WTC11 (cell line): ENCODE measurements at places on chromosomes 2 and 18. TPM values are rescaled to one million over a fixed set of nuclear protein-coding genes. Genes with fewer than 3 reads are reported as not detected.
A peak's percentile ranks its signal among the peaks of the same experiment; 100 is the strongest.

LOXL3 gene
- 21.1 to 27.2 TPM (median 23.9 TPM) in 3 replicates for total RNA-seq

HOXD13 gene
- not detected in 3 replicates for total RNA-seq

NEMP2 gene
- 6.0 to 7.3 TPM (median 7.2 TPM) in 3 replicates for total RNA-seq

PROM2 gene
- 7.9 to 11.8 TPM (median 8.3 TPM) in 3 replicates for total RNA-seq

VIT gene
- 0.11 to 0.46 TPM (median 0.27 TPM) in 3 replicates for total RNA-seq

CSRNP3 gene
- 7.3 to 8.0 TPM (median 8.0 TPM) in 3 replicates for total RNA-seq

TXNDC2 gene
- total RNA-seq: 0.09 to 0.26 TPM (median 0.14 TPM) in 3 replicates

ALPG gene
- 0.94 to 1.3 TPM (median 1.2 TPM) in 3 replicates for total RNA-seq

DYTN gene
- not detected in 3 replicates for total RNA-seq

MOGAT1 gene
- total RNA-seq: 0.62 to 1.2 TPM (median 0.72 TPM) in 3 replicates

SLC4A3 gene
- 7.8 to 9.9 TPM (median 8.7 TPM) in 3 replicates for total RNA-seq

DPP10 gene
- 4.0 to 6.0 TPM (median 5.5 TPM) in 3 replicates for total RNA-seq

ZNF892 gene
- total RNA-seq: 9.4 to 10.8 TPM (median 10.3 TPM) in 3 replicates

UGT1A8 gene
- total RNA-seq: 0.11 to 0.13 TPM in 2 of 3 replicates, not detected in the other

COL3A1 gene
- 0.61 to 2.1 TPM (median 0.76 TPM) in 3 replicates for total RNA-seq

MAPK4 gene
- total RNA-seq: 3.0 to 4.2 TPM (median 3.3 TPM) in 3 replicates

- no peak for DNase-seq
Observed at GRCh38 chr2:218755567-218756404, 26.2 kb upstream of the CYP27A1 start.

DNA sequence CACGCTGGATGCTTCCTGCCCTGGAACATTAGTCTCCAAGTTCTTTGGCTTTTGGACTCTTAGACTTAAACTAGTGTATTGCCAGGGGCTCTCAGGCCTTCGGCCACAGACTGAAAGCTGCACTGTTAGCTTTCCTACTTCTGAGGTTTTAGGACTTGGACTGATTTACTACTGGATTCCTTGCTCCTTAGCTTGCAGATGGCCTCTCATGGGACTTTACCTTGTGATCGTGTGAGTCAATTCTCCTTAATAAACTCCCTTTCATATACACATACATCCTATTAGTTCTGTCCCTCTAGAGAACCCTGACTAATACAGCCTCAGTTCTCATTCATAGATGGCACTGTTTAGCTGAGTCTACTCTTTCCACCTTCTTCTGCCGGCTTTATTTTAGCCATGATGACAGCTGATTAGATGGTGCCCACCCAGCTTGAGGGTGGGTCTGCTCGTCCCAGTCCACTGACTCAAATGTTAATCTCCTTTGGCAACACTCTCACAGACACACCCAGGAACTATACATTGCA lies 389.1 kb downstream of the NYAP2 start:
- no peak for DNase-seq

DNA sequence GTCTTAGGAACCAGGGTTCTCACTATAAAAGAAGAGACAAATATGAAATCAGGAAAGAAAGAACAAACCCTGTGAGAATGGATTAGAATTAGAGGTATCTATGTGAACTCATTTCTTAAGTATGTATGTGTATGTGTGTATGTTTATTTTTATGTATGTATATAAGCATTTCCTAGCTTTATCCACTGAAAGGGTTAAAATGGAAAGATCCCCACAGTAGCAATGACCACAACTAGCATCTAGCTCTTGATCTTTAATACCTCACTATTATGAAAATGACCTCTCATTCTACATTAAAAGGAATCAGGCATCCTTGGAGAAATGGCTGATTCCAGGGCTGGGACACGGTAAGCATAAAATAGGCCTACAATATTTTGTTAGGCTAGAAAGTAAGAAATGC lies 31.6 kb downstream of the RTN4 start:
- DNase-seq: no peak

DNA sequence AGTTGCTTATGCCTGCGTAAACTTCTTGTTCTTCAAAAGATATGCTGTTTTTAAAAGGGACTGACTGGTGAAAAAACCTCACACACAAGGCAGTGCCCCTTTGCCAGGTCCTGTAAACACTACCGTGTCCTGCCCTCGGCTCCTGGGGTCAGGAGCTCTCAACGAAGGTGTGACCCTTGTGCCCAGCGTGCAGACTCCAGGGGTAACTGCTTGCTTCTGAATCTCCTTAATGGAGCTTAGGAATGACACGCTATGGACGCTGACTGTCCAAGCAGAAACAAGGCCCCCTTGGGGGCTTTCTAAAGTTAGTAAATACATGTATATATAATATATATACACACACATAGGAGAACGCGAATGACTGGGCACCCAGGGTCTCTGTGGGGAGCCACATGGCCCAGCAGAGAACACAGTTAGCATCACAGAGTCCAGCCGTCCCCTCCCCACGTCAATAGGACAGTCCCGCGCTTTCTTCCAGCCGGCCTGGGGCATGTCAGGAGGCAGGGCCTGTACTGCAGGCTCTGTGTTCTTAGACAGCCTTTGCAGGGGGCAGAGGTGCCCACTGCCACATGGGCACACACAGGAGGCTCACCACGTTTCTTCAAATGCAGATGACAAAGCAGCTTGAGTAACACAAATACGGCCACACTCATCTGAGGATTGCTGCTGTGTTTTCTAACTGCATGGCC lies 96.1 kb downstream of the HDAC4 start:
- peak; percentile 3 for DNase-seq

GRCh38 chr2:222355860-222356259 lies 57.1 kb upstream of the PAX3 start:
- DNase-seq: no peak

DNA sequence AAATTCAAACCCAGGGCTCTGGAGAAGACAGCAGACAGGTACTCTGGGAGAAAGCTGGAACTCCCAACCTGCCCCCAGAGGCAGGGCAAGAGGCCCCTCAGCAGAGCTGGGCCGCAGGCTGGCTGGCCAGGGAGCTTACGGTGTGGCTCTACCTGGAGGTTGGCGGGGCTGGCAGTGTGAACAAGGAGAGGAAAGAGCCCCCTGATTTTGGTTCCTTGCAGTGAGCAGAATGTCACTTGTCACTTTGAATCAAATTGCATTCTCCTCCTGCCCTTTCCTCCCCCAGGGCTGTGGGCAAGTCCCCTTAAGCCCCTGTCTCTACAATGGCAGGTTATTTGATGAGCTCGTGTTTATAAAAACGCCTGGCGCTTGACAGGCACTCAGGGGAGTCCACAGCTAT lies 32.6 kb downstream of the MYO7B start:
- DNase-seq: no peak

- DNase-seq: no peak
Observed at GRCh38 chr2:217154923-217155322, 295.1 kb upstream of the TNP1 start.

DNA sequence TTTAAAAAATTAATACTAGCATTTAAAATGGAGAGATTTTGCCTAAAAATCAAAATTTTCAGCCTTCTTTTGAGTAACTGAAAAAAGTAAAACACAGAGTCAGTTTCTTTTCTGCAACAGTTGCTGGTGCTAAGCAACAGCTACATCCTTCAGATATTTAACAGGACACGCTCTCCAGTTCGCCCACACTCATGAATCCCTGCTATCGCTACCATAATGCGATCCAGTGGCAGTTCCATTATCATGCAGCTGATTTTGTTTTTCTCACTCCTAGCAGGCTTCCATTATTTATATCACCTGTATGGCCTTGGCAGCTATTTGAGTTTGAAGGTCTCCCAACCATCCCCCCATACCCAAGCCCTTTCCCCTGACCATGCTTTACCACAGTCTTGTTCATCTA lies 93.1 kb upstream of the NCKAP5 start:
- no peak for DNase-seq

DNA sequence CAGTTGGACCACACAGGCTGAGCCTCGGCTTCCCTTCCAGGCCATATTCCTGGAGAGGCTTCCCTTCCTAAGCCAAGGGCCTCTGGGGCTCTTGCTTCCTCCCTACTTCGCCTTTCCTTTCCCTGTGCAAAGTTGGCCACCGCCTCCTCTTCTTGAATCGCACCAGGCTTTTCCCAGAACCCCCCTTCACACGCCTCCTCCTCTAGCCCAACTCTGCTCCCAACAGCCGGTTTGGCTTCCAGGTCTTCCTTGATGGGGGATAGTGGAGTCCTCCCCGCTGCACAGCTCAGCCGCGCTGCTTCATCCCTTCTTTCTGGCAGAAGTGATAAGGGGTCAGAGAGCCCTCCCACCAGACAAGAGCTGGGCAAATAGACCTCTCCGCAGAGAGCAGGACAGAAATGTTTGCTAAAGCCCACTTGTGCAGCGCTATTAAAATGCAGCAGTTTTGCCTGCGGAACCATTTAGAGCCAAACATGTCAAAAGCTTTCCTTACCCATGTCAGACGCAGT lies 56.4 kb downstream of the SNORC start:
- no peak for DNase-seq

- no peak for DNase-seq
Observed at GRCh38 chr2:239467281-239467955, 66.6 kb upstream of the HDAC4 start.

- no peak for DNase-seq
Observed at GRCh38 chr2:152694161-152694661, 23.1 kb downstream of the PRPF40A start.

- peak; percentile 66 for DNase-seq
Observed at GRCh38 chr2:238158509-238159070, at the start of gene ERFE. Gene ERFE, plus strand, starts transcription at chr2:238158970. Its CDS starts 38 bp downstream, at chr2:238159008.

- DNase-seq: no peak
Observed at GRCh38 chr2:233917116-233917515, at the start of gene TRPM8. Gene TRPM8, plus strand, starts transcription at chr2:233917373. Its CDS starts 9,165 bp downstream, at chr2:233926538.

- peak; percentile 29 for DNase-seq
Observed at GRCh38 chr18:39795350-39795749, 2159.7 kb upstream of the PIK3C3 start.

DNA sequence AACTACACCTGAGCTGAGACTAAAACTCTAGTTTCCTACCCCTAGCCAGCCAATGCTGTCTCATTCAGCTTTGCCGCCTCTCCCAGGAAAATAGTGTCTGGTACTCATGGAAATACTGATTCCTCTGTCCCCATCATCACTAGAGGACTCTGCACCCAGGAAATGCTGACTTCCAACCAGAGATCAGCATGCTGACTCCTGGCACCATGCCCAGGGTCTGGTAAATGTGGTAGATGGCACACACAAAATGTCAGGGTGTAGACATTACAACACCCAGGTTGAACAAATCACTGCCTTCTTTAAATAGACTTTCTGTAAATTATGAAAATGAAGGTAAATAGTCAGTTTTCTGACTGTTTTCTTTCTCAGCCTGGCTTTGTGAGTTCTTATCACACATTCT lies 307.3 kb upstream of the CHAC2 start:
- no peak for DNase-seq

DNA sequence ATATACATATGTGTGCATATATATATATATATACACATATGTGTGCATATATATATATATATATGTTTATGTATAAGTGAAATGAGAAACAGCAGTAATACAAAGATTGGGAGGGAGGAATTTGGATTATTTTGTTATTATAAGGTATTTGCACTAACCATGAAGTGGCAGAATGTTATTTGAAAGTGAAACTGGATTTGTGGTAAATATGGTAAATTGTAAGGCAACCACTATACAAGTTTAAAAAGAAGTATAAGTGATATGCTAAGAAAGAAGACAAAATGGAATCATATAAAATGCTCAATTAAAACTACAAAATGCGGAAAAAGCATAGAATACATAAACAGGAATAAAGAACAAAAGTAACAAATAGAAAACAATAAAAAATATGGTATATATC lies 37.5 kb downstream of the FBXO15 start:
- no peak for DNase-seq

DNA sequence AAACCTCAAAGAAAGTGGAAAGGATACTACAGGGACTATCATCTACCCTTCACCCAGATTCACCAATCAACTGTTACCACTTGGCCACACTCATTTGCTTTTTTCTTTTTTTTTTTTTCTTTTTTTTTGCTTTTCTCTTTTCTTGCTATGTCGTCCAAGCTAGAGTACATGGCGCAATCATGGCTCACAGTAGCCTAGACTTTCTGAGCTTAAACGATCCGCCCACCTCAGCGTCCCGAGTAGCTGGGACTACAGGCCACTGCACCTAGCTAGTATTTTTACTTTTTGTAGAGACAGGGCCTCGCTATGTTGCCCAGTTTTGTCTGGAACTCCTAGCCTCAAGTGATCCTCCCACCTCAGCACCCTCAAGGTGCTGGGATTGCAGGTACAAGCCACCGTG lies 24.0 kb downstream of the BIN1 start:
- DNase-seq: no peak

- DNase-seq: no peak
Observed at GRCh38 chr2:23669413-23670244, 257.3 kb downstream of the ATAD2B start.

DNA sequence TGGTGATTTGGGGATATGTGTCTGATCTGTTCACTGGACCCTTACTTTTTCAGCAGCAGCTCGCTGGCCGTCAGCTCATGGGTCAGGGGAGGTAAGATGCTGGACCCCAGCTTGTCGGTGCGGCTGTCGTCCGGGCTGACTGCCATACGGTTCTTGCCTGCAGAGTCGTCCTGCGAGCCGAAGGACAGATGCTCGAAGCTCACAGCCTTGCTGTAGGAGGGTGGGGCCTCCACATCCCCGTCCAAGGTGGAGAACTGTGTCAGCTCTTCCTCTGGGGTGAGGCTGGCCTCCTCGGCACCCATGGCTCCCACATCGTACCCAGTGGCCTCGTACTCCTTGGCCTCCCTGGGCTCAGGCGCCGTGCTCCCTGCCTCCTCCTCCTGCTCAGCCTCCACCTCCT lies 179.5 kb downstream of the NAPG start:
- DNase-seq: no peak

- no peak for DNase-seq
Observed at GRCh38 chr2:234146087-234146826, 95.8 kb downstream of the SPP2 start.

GRCh38 chr2:66843847-66844246 lies 408.9 kb downstream of the MEIS1 start:
- no peak for DNase-seq

DNA sequence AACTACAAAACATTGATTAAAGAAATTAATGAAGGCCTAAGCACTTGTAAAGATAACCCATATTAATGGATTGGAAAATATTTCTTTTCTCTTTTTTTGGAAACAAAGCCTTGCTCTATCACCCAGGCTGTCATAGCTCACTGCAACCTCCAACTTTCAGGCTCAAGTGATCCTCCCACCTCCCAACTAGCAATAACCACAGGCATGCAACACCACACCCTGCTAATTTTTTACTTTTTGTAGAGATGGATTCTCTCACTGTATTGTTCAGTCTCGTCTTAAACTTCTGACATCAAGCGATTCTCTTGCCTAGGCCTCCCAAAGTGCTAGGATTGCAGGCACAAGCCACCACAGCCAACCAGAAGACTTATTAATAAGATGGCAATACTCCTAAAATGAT lies 73.4 kb upstream of the NDUFV2 start:
- DNase-seq: no peak

GRCh38 chr2:25250331-25251070 lies 82.1 kb upstream of the POMC start:
- peak; percentile 34 for DNase-seq

DNA sequence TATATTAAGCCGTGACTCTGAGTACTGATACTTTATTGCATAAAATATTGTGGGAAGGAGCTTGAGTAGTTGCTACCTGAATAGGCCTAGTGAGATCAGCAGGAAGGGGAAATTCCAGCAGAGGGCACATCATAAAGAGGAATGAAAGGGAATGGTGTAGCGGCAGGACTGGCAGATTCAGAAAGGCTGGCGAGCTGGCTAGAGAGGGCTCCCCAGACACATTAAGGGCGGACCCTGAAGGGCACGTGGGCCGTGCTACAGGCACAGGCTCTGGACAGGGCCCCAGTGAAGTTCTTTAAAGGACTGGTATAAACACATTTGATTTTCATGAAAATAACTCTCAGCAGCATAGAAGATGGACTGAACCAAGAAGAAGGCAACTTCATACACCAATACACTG lies 43.0 kb downstream of the PTPN2 start:
- DNase-seq: no peak
